ENCODE measurements at places on chromosomes 1 and 21.

- DNase-seq: no peak
Observed at GRCh38 chr1:172903581-172904220, 147.0 kb downstream of the TNFSF18 start.

- DNase-seq: no peak
Observed at GRCh38 chr1:116218922-116219321, 107.7 kb downstream of the MAB21L3 start.

DNA sequence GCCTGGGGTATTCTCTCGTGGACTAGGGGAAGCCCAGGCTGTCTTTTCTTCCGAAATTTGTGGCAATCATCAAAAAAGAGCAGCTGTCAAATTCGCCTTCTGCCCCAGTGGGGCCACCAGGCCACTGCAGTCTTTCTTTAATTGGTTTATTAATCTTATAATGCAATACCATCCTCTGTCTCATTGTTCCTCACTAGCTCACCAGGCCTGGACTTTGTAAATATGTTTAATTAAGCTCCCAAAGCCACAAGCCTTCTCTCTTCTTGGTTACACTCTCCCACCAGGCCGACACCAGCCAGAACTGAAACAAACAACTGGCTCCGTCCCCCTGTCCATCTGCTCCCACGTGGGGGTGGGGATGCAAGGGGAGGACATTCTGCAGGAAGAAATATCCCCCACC lies 22.0 kb upstream of the CAMK1G start:
- no peak for DNase-seq

- no peak for DNase-seq
Observed at GRCh38 chr1:43774359-43774758, 67.0 kb downstream of the ST3GAL3 start.

DNA sequence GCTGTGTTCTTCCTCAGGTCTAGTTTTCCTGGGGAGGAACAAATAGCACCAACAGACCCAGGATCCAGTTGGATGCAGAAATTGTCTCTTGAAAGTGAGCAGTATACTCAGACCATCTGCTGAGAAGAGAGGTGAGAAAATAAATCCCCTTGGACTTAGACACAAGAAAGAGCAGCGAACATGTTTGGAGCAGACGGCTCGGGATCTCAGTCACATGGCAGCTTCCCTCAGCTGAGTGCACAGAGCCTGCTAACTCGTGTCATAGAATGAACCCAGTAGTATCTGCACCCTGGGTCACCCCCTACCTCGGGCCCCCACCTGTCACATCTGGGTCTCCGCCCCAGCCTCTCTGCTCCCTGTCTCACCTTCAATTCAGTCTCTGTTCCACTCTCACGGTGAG lies 115.6 kb downstream of the CCDC185 start:
- no peak for DNase-seq

DNA sequence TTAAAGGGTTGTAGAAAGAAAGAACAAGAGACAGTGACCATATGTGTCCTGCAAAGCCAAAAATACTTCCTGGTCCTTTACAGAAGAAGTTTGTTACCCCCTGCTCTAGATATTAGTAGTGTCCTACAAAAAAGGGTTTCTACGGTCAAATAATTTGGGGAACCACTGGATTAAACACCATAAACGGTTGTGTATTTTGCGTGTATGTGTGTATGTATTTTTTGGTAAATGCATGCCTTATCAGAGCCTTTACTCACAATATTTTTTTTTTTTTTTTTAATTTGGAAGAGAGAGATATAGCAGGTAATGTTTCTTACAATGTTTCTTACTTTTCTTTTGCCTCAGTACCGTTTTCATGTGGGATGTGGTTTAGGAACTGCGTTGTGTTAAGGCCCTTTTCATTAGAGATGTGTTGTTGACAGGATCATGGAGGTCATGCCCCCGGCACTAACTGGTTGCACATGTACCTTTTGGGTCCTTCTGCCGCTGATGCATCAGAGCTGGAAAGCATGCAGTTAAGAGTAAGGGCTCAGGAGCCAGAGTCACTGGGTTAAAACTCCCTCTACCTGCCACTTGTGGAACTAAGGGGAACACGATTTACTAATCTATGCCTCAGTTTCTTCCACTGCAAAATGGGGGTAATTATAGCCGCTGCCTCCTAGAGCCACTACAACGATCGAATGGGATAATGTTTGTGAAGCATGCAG lies 234.6 kb upstream of the KAZN start:
- no peak for DNase-seq

DNA sequence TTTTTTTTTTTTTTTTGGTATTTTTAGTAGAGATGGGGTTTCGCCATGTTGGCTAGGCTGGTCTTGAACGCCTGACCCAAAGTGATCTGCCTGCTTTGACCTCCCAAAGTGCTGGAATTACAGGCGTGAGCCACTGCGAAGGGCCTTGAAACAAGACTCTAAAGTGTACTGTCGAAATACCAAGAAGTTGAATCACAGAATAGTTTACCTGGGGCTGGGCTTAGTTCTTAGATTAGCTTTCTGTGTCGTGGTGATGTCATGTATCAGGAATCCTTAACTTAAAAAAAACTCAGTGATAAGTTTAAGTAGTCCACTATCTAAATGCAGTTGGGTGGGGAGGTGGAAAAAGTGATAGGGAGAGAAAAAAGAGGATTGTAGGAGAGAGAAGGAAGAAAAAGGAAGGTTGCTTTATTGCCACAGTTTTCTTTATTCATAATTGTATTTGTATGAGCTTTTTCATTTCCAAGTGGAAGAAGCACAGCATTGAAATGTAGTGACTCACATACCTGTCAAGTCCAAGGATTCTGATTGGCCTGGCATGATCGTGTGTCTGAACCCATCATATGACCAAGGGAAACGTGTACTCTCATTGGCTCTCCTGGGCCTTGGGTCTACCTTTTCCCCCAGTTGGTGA lies 13.4 kb downstream of the ITSN1 start:
- no peak for DNase-seq

DNA sequence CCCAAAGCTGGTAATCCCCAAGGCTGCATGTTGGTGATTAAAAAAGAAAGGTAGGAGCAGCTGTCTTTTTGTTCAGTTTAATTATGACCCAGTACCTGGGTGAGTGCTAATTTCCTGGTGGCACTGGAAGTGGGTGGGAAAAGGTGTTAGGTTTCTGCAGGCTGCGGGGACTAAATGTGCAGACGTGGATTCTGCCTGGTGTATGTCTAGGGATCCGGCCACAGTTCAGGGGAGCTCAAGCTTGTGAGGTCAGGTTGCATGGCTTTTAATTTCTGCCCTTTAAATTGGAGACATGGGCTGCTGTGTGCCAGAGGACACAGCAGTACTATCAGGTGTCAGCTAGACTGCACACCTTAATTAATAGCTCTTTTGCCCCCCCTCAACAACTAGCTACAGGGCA lies 20.3 kb upstream of the TBX19 start:
- DNase-seq: no peak

DNA sequence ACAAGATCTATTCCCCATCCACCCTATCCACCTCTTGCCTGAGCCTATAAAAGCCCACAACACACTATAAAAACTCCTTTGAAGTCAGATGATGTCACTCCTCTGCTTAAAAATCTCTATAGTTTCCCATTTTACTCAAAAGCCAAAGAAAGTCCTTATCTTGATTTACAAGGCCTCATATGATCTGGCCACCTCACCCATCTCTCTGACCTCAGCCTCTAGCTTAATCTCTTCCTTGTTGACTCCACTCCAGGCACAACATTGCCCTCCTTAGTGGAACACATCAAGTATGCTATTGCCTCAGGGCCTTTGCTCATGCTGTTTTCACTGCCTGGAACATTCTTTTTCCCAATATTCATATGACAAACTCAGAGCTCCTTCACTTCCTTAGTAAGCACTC lies 33.3 kb downstream of the ZNF281 start:
- no peak for DNase-seq

DNA sequence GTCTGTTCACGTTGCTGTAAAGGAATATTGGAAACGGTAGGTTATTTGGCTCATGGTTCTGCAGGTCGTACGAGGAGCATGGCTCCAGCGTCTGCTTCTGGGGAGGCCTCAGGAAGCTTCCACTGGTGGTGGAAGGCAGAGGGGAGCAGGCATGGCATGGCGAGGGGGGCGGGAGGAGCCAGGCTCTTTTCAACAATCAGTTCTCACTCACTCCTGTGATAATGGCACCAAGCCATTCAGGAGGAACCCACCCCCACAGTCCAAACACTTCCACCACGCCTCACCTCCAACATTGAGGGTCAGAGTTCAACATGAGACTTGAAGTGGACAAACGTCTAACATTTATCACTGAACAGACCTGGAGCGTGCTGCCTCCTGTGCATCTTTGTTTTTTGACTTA lies 141.2 kb downstream of the PGBD5 start:
- DNase-seq: no peak

GRCh38 chr1:51410568-51411460 lies 80.5 kb upstream of the TTC39A start:
- DNase-seq: no peak

GRCh38 chr1:109113590-109114341 lies at the start of gene ELAPOR1:
Gene ELAPOR1, plus strand, starts transcription at chr1:109114115. Its CDS starts 69 bp downstream, at chr1:109114184.
- DNase-seq: peak; percentile 89

- DNase-seq: no peak
Observed at GRCh38 chr1:206723462-206723804, 38.7 kb downstream of the MAPKAPK2 start.

- no peak for DNase-seq
Observed at GRCh38 chr1:89276690-89277089, 4.0 kb upstream of the GBP5 start.

- no peak for DNase-seq
Observed at GRCh38 chr1:228375578-228376261, 30.9 kb downstream of the TRIM11 start.

DNA sequence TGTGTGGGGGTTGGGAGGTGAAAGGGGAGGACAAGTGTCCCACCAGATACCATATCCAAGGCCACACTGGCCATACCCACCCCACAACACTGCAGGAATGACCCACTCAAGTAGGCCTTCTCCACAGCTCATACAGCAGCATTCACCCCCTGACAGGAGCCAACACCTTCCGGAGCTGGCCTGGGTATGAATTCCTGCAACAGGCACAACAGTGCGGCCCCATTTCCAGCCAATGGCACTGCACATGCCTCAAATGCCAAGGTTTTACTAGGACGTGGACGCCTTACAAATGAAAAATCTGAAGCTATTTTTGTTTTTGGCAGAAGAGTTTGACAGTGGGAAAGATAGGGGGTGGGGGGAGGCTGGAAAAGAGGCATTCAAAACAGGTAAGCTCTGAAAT lies 2.0 kb downstream of the KCND3 start:
- no peak for DNase-seq

DNA sequence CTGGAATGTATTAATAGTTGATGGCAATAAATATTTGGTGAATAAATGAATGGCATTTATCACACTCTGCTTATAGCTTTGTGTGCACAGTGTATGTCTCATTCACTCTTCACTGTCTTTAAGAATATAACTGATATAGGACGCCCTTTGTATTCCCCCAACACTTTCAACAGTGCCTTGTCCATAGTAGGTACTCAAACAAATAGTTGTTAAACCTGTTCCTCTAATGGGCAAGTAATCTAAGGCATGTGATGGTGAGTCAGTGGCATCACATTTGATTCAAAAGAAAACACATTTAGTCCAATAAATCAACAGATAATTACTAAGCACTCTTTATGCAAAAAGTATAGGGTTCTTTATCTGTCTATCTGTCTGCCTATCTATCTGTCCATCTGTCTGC lies 11.2 kb upstream of the RXRG start:
- no peak for DNase-seq

DNA sequence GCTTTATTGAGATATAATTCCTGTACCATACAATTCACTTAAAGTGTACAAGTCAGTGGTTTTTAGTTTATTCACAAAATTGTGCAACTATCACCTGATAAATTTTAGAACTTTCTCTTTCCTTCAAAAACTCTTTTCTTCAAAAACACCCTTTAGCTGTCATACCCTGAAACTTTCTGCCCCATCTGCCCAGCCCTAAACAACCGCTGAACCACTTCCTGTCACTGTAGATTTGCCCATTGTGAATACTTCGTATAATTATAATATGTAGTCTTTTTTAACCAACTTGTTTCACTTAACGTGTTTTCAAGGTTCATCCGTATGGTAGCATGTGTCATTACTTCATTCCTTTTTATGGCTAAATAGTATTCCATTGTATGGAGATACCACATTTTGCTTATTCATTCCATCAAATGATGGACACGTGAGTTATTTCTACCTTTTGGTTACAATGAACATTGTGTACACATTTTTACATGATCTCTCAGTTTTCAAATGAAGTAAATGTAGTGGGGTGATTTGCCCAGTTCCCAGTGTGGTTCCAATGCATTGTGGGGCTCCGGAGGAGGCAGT lies 37.9 kb downstream of the WNT4 start:
- DNase-seq: no peak

DNA sequence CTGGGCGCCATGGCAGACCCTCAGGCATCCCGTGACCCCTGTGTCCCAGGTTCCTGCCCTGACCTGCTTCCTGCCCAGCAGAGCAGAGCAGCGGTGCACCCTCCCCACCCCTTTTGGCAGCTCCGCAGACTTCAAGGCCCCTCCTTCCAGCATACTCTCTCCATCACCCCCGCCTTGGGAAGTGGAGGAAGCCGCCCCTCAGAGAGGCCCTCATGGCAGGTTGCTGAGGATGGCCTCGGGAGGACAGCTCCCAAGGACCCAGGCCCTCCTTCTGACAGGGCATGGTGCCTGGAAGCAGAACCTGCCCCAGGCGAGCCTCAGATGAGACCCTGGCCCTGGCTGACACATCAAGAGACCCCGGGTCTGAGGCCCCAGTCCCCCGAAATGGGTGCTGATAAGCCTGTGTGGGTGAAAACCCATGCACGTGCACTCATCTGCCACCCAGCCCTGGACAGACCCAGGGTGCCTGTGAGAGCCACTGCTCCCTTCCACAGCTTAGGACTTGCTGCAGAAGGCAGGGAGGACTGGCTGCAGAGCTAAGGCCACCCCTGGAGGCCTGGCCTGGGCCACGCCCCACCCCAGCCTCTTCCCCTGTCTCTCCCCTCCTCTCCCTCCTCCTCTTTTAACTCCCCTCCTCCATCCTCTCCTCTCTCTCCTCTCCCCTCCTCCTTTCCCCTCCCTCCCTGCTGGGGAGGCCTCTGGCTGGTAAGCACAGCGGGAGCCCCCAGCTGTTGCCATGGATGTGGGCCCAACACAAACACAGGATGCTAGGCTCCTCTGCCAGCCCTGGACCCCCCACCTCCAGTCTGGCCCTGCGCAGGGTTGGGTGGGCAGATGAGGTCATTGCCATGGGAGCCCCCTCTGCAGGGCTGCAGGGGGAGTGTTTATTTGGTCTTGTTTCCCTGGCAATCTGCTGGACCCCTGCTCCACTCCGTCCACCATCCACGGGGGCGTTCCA lies 33.7 kb downstream of the WNT9A start:
- no peak for DNase-seq

DNA sequence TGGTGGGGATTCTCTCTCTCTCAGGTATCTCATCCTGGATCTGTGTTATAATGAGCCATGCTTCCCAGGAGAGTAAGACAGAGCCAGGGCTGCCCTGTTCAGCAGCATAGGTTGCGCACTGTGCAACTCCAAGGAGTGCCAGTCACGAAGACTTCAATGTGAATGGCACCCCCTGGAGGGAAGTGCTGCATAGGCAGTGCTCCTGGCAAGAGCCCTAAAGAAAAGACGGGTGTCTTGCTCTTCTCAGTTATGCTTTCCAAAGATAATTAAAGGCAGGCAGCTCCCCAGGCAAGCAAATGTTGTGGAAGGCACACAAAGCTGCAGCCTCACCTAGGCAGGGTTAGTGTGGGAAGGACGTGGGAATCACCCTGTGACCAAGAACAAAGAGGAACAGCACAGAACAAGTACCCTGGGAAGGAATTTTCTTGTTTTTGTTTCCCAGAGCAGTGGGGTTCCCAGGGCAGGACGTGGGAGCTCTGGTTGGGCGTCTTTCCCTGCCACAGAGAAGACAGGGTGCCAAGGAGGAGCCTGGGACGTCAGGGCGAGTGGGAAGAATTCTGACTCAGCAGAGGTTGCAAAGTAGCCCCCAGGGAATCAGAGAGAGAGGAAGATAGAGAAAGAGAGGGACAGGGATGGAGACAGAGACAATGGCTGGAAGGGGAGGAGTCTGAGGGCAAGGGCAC lies 120.9 kb downstream of the KCNN3 start:
- DNase-seq: no peak
